ENCODE measurements at places on chromosomes 1 and 21. TPM values are rescaled to one million over a fixed set of nuclear protein-coding genes. Genes with fewer than 3 reads are reported as not detected.

DNA sequence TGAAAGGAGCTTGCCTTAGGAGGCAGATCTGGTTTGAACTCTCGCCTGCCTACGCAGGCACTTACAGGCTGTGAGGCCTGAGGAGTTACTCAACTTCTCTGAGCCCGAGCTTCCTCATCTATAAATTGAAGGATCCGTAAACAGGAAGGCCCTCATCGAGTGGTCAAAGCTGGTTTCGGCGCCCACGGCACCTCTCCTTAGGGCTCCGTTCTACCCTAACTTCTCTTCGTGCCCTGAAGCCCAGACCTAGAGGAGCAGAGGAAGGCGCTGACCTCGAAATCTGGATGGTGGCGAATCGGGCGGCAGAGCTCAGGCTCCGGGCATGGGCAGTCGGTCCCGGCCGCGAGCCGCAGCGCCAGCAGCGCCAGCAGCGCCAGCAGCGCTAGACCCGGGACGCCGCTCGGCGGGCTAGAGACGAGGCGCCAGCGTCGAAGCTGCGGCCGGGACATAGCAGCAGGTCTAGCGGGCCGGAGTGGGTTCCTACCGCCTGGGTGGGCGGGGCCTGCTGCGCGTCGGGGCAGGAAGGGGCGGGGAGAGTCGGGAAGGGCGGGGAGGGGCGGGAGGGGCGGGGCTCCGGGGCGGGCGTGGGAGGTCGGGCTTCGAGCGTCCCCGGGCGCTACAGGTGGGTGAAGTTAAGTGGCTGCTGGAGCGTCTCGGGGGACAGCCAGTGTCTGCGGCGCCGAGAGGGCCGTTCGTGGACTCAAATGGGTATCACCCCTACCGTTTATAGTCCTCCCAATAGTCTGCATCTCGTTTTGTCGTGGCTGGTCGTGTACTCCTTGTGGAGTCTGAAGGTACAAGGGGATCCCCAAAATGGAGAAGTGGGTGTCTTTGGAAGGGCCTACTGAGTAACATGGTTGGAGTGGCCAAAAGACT is at the start of gene CTBS:
CTBS (minus strand) TSS at position 474 of the 876 bp plus-strand sequence; CDS start at position 449, 25 bp downstream.
- DNase-seq = peak; percentile 67

- DNase-seq = no peak
These were observed 70.7 kb downstream of the KCNJ6 start for GRCh38 chr21:37845535-37845934.

- no peak for DNase-seq
These were observed 6.9 kb downstream of the IL10RB start for GRCh38 chr21:33273044-33273443.

DNA sequence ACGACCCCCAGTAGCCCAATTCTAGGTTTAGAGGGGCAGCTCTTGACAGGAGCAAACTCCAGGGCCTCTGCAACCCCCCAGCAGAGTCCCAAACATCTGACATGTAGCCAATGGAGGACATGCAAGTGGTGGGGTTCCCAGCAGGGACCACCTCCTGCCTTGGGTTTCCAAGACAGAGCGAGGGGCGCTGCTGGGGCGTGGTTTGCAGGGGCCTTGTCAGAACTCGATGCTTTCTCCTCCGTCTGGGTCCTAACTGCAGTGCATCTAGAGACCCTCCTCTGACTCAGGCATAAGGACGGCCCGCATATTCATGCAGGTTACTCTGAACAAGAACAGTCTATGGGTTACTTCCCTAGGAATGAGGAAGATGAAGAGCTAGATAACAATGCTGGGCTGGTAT is 17.2 kb downstream of the EPHX1 start:
- no peak for DNase-seq

GRCh38 chr1:165815725-165816124 is 11.7 kb upstream of the UCK2 start:
- DNase-seq = no peak

- no peak for DNase-seq
These were observed 246.4 kb upstream of the ADAMTS5 start for GRCh38 chr21:27213303-27213702.

- no peak for DNase-seq
These were observed 173.3 kb upstream of the PRMT6 start for GRCh38 chr1:106883208-106883607.

DNA sequence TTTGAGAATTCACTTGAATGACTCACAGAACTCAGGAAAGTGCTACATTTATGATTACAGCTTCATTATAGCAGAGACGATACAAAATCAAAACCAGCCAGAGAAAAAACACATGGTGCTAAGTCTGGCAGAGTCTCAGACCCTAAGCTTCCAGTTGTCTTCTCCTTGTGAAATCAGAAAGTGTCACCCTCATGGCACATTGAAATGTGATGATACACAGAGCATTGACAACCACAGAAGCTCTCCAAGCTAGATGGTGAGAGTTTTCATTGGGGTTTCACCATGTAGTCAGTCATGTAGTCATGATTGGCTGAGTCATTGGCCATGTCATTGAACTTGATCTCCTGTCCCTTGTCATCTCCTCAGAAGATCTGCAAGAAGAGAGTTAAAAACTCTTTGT is 526.6 kb downstream of the MRPL39 start:
- no peak for DNase-seq

DNA sequence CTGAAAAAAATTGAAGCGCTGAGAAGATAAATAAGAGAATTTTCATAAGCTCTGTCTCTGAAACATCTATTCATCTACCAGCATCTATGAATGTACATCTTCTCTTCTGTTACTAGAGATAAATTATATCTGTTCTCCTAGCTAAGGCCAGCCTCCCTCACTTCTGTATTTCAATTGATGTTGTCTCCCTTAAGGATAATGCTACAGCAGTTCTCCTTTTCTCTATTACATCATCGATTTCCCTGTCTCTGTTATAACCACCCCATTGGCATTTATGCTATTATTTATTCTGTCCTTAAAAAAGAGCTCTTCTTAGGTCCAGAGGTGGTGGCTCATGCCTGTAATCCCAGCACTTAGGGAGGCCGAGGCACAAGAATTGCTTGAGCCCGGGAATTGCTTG is 42.9 kb upstream of the TMCO2 start:
- DNase-seq = no peak

DNA sequence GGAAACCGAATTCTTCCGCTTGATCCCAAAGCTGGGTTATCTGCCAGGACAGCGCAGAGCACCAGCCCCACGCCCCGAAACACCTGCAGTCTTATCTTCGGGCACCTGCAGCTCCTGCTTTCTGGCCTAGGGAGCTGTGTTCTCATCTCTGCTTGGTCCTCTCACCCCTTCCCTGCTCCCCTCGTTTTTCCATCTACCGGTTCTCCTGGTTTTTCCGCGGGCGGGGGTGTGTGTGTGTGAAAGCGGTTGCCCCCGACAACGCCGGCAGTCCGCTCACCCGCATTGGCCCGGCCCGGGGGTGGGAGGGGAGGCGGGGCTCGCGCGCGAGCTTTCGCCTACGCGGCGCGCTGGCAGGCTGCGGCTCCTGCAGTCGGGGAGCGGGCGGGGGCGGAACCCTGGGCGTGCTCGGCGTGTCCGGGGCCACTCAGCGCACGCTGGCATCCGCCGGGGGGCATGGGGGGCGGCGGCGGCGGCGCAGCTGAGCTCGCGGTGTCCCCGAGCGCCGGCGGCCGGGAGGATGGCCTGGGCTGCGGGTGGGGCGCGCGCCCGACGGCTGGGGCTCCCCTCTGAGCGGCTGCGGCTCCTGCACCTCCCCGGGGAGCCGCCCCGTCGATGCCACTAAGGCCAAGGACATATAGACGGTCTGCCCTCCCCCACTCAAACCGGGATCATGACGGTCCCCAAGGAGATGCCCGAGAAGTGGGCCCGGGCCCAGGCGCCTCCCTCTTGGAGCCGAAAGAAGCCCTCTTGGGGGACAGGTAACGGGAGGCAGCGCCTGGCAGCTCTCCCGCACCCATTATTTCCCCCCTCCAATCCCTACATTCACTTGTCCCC is 3.2 kb downstream of the ATP8B2 start:
- DNase-seq = peak; percentile 36

Gene DEPDC1
- polyA plus RNA-seq = 16.1 TPM

Data from right renal pelvis (tissue), 4 donors.